ENCODE measurements at places on chromosomes 7 and 10.

DNA sequence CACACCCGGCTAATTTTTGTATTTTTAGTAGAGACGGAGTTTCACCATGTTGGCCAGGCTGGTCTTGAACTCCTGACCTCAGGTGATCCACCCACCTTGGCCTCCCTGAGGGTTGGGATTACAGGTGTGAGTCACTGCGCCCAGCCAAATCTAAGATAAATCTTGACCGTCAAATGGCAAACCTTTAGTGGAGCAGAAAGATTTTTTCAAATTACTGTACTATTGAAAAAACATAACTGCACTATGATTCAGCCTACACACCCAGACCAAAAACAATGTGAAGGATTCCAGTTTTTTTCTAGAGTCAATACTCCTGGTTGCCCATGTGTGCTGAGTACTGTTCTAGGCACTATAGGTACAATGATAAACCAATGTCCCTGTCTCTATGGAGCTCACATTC lies 33.9 kb upstream of the SVIL start:
- no peak for DNase-seq

GRCh38 chr7:150524018-150524417 lies 9.3 kb downstream of the GIMAP7 start:
- no peak for DNase-seq

GRCh38 chr10:33334153-33334804 lies at the start of gene NRP1:
Gene NRP1, minus strand, starts transcription at chr10:33334667. Its CDS starts 285 bp downstream, at chr10:33334382.
- no peak for DNase-seq

- DNase-seq, result no peak
These were observed 5.8 kb downstream of the ZSCAN25 start for GRCh38 chr7:99622596-99622995.

DNA sequence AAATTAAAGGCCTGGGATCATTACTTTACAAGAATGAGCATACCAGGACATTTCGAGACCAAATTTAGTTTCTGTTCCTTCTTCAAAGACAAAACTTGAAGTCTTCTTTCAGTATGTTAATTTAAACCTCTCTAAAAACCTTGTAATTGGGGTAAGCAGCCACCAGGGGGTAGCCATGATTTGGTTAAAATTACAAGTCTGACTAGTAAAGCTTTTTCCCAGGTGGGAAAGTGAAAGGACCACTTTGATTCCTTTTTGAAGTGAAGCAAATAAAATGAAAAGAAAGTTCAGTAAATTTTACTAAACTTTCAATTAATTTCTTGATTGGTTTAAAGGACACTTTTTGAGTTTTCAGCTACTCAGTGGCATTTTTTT lies 294.3 kb downstream of the BBS9 start:
- no peak for DNase-seq

DNA sequence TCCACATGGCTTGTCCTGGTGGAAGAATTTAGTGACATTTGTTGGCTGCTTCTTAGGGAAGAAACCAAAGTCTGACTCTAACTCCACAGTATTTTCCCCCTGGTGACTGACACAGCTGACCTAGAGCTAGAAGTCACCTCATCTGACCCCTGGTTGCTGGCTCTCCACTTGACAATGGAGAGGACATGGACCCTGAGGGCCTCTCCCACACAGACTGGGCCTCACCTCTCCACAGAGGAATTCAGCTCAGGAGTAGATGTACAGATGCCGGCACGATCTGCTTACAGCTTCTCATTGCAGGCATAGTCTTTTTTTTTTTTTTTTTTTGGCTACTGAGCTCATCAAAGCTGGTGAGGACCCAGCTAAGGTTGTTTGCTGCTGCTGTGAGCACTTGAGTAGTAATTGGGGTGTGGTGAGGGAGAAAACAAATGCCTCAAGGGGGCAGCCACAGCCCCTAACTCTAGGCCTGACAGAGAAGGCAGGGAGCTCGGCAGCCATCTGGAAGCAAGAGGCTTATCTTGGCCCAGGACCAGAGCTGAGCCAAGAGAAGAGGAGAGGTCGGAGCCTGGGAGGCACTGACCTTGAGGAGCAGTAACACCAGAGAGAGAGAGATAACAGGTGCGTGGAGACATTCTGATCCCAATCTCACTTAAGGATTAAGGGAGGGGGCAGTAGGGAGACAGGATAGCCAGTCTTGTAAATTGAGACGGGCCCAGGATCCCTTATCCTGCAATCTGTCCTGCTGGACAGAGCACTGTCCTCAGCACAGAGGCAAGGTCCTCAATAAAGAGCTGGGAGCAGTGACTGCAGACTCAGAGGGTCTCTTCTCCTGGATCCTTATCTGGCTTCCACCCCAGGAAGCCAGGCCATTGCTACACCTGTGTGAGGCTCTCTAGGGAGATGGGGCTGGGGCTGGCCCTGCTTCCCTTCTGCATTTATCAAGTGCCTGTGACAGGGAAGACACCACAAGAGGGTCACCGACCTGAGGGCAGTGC lies 9.4 kb downstream of the PRSS58 start:
- DNase-seq, result no peak

All from stimulated activated naive CD4-positive, alpha-beta T cell treated with Interleukin-2 at 50 U/mL for 16 hours (primary cell).